CD8-positive, alpha-beta T cell (primary cell): ENCODE measurements at places on chromosomes 13 and 19.

- DNase-seq: no peak
Measured at GRCh38 chr13:64457976-64458375, 2772.2 kb downstream of the PCDH9 start.

GRCh38 chr13:41900918-41901317 is 60.0 kb downstream of the VWA8 start:
- DNase-seq: no peak

GRCh38 chr19:13840305-13841085 is 36.4 kb upstream of the NANOS3 start:
- DNase-seq: no peak

- no peak for DNase-seq
Measured at GRCh38 chr13:72341904-72342303, 385.5 kb downstream of the MZT1 start.

DNA sequence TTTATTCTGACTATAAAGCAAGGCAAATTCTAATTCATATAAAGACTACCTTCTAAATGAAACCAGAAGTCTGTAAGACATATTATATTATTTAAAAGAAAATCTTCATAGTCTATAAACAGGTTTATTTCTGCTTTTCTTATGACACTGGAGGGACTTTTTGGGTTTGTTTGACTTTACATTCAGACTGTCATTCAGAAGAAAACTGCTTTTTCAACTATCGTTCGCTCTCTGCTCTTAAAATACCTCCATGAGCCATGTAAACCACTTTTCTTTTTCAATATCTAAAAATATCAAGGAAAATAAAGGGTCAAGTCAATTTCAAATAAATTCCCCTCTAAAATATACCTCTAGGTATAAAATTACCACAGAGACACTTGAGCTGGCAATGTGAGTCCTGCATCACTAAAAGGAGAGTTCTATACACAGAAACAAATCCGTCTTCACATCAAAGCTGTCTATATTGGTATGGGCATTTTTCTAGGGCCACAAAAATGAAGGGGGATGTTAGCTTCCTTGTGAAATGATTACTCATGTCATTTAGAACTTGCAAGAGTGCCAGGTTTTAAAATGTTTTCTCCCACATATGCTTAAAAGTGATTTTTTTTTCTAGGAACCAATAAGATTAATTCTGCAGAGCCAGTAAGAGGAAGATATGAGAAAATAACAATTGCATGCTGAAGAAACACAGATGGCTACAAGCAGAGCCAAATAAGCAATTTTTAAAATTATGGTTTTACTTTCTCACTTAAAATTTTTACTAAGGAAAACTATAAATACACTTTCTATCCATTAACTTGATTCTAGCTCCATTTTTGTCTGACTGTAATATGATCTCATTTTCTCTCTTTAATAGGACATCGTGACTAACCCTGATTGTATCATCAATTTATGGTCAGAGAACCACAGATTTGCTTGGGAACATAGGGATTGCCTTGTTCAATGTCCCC is 181.8 kb downstream of the TBC1D4 start:
- no peak for DNase-seq

DNA sequence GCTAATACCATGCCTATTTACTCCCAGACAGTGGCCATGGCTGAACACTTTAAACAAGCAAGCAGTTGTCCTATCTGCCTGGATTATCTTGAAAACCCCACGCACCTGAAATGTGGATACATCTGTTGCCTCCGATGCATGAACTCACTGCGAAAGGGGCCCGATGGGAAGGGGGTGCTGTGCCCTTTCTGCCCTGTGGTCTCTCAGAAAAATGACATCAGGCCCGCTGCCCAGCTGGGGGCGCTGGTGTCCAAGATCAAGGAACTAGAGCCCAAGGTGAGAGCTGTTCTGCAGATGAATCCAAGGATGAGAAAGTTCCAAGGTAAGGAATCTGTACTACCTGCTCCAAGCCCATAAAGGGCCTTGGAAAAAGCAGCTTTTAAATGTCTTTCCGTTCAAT is 8.6 kb downstream of the RFPL4AL1 start:
- DNase-seq: no peak
